RWPE2 (cell line): ENCODE measurements at places on chromosomes 6 and 20.

- peaks cover 13% of the 10 kb centered on the region for H3K4me1 ChIP-seq
- peaks cover 21% of the 10 kb centered on the region for H3K36me3 ChIP-seq
- DNase-seq = no peak
Observed at GRCh38 chr6:26471970-26472369, 14.2 kb downstream of the BTN2A1 start.

- no peak overlapping the region for H3K27ac ChIP-seq
- DNase-seq = no peak
- no peaks in the 10 kb centered on the region for H3K4me1 ChIP-seq
- H3K36me3 ChIP-seq = no peaks in the 10 kb centered on the region
Observed at GRCh38 chr20:57152557-57152956, 113.9 kb downstream of the BMP7 start.

- H3K4me1 ChIP-seq = no peaks in the 10 kb centered on the region
- H3K27ac ChIP-seq = no peak overlapping the region
- no peaks in the 10 kb centered on the region for H3K36me3 ChIP-seq
- H3K27me3 ChIP-seq = no peaks in the 10 kb centered on the region
Observed at GRCh38 chr6:12602342-12602741, 114.2 kb upstream of the PHACTR1 start.

DNA sequence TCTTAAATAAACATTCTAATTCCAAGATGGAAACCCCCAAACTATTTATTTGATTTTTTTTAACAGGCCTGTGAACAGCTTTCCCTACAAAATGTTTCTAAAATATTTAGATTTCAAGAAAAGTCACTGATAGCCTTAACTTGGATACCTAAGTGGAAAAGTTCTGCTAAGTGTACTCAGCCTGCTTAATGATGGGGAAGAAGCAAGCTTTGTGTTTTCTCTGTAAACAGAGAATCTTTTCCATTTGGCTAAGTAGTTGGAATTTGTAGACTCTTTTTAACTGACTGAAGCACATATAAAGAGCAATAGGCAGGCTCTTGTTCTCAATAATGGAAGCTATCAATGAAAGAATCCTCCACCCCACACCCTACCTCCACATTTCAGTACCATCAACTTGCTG is 108.2 kb downstream of the KIF6 start:
- no peaks in the 10 kb centered on the region for H3K27me3 ChIP-seq
- H3K27ac ChIP-seq = no peak overlapping the region
- no peak overlapping the region for H3K4me3 ChIP-seq
- no peaks in the 10 kb centered on the region for H3K4me1 ChIP-seq
- H3K36me3 ChIP-seq = no peaks in the 10 kb centered on the region

- H3K4me1 ChIP-seq = peaks cover 22% of the 10 kb centered on the region
- peak overlapping the region; percentile 86 for H3K27ac ChIP-seq
- peaks cover 29% of the 10 kb centered on the region for H3K36me3 ChIP-seq
- H3K4me3 ChIP-seq = no peak overlapping the region
Observed at GRCh38 chr6:158819977-158820622, 932 bp upstream of the EZR start.
